AG20443 (cell line): ENCODE measurements at places on chromosomes 3 and 15.

GRCh38 chr3:21534462-21534861 is 216.5 kb downstream of the ZNF385D start:
- DNase-seq = no peak

- no peak for DNase-seq
Observed at GRCh38 chr3:123386477-123387040, 62.3 kb downstream of the ADCY5 start.

- DNase-seq = peak; percentile 82
Observed at GRCh38 chr3:44058022-44058867, 183.4 kb upstream of the TOPAZ1 start.

DNA sequence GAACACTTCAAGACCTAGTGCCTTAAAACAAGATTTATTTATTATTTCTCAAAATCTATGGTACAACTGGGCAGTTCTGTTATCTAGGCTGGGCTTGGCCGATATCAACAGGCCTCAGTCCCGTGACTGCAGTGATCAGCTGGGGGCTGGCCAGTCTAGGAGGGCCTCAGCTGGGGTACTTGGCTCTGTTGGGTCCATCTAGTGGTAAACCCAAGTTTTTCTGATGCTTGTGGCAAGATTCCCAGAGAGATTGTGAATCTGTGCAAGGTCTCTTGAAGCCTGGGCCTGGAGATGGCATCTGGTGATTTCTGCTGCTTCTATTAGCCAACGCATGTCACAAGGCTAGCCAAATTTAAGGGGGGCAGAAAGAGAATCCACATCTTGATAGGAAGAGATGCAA is 482.4 kb upstream of the SGO1 start:
- DNase-seq = no peak

DNA sequence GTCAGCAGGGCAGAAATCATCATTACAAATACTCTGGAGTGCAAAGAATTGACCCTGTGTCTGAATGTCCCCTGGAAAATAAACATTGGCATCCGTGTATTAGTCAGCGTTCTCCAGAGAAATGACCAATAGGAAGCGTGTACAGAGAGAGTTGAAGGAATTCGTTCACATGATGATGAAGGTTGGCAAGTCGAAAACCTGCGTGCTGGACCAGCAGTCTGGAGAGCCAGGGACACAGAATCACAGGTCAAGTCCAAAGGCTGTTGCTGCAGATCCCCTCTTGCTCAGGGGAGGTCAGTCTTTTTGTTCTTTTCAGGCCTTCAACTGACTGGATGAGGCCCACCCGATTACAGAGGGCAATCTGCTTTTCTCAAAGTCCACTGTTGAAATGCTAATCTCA is 16.6 kb downstream of the GP9 start:
- DNase-seq = no peak

DNA sequence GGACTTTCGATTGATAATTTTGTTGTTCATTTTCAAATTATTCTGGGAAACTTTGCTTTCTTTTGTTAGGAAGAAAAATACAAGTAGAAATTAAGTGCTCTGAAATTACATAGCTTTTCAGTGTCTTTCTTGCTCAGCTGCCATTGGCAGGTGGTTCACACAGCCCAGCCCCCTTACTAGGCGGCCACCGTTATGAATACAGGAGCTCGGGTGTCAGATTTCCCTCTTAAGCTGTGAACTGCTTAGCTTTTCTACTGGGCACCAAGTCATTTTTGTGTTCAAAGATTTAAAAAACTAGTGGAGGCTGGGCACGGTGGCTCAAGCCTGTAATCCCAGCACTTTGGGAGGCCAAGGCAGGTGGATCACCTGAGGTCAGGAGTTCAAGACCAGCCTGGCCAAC is 55.2 kb downstream of the HMG20A start:
- no peak for DNase-seq

- no peak for DNase-seq
Observed at GRCh38 chr15:29094711-29095110, 174.9 kb downstream of the NSMCE3 start.

DNA sequence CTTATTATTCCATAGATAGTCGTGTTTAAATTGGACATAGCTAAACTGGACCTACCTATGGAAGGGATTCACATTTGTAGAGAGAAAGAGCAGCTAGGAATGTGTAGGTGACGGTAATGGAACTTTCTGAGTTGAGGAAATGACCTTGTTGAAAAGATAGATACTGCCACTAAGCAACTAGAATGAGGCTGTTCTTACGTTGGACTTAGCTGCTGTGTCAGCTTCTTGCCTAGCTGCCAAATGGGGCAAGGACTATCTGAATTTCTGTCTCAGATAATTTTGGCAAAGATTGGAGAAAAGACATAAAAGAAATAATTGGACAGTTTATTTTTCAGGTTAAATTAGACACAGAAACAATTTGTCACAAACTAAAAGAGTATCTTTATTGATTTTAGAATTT is 68.8 kb downstream of the MEF2A start:
- DNase-seq = no peak

GRCh38 chr3:156691920-156692319 is 17.5 kb downstream of the TIPARP start:
- DNase-seq = peak; percentile 27

GRCh38 chr15:91456921-91457320 is 356.9 kb downstream of the SV2B start:
- no peak for DNase-seq

DNA sequence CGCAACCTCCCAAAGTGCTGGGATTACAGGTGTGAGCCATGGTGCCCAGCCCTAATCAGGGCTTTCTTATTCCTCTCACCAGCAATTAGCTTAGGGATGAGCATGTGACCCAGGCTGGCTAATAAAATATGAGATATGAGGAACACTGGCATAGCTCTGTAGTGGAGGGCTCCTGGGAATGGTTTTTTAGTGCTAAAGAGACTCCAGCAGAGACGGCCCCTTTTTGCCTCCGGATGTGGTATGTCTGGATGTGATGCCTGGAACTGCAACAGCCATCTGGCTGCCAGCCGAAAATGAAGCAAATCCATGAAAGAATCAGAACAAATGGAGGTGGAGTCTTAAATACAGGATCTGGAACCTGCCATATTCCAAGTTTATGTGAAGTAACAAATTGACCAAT is 69.1 kb upstream of the MAGI1 start:
- DNase-seq = peak; percentile 59

- DNase-seq = peak; percentile 34
Observed at GRCh38 chr3:12400616-12401194, 83.6 kb upstream of the TSEN2 start.

DNA sequence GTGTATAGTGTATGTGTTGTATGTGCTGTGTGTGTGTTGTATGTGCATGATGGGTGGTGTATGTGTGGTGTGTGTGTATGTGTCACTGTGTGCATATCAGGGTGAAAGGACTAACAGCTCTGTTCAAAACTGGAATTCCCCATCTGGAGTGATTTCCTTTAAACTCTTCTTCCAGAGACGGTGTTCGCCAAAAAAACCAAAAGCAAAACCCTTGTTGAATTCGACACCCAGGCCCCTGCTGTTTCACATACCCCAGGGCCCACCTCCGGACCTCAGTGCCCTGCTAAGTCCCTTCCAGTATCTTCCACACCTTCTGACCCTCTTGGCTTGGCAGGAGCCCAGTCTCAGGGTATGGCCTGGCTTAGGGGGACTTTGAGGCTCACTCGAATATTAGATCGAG is 44.9 kb upstream of the SEC13 start:
- no peak for DNase-seq

- DNase-seq = peak; percentile 70
Observed at GRCh38 chr3:189001559-189001958, 170.2 kb upstream of the TPRG1 start.
